MG63 (cell line): ENCODE measurements at places on chromosomes 5 and 9. TPM values are rescaled to one million over a fixed set of nuclear protein-coding genes. Genes with fewer than 3 reads are reported as not detected.

DNA sequence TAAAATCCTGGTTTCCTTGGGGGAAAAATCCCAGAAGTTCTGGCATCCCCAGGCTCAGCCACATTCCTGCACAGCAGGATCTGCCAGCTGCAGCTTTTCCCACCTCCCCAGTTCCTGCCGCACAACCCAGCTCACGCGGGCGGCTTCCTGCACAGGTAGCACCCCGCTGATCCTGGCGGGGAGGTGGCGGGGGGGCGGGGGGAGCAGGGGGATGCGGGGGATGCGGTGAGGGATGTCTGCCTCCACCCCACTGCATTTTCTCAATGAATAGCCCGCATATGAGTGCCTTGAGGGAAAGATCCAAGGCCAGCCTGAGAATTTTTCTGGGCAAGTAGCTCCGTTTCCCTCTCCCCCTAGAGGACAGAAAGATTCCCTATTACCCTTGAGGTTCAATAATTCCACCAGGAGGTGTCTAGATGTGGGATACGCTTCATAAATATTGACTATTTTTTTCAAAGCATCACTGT lies 21.1 kb downstream of the GFPT2 start:
- DNase-seq = peak; percentile 57

DNA sequence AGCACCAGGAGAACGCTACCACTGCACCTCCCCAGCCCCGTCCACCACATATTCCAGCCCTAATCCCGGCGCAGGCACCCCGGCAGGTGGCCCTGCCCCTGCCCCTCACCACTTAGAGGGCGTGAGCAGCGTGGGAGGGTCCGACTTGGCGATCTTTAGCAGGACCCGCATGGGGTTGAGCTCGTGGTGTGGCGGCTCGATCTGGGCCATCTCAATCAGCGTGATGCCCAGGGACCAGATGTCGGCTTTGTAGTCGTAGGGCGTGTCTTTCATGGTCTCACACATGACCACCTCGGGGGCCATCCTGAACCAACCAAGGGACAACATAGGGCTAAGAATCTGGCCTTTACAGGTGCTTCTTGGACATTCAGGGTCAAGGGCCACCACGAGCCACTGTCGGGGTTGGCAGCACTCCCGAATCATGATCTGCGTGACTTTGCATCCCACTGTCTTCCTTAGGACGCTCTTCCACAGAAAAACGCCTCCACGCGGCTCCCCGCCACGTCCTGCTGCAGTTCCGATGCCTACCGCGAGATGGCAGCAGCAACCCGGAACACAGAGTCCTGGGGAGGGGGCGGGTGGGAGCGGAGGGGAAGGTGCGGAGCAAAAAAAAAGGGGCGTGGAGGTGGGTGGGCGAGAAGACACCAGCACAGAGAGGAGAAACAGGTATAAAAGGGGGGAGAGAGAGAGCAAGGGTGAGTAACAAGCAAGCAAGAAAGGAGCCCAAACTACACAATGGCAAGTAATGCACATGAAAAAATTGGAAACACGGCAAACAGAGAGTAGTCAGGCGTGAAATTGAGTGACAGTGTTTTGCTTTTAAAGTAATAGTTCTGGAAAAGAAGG lies 81.3 kb downstream of the STK10 start:
- DNase-seq = peak; percentile 50

DNA sequence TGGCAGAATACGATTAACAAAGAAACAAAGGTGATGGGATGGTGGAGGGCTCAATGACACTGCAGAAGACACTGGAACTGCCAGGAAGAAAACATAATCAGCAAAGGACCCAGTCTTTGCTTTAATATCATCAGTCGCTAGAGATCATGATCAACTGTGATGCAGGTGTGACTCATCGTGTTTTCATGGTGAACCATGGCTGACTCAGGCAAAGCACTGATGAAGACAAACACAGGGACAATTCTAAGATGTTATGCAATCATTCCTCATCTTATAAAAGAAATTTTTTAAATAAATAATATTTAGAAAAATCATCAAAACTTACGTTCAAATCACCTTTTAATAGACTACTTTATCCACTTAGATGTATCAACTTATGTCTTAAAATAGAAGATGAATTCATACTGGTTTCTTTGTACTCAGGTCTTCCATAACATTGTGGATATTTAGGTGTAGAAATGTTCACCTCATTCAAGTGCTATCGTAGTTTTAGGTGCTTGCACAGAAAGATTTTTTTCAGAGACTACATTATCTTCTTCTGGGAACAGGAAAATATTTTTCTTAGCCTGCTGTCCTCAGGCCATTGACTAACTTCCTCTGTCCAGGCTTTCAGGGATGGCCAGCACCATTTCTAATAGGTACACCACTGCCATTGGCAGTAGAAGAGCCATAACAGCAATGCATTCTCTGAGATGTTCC lies 673.4 kb upstream of the MEF2C start:
- peak; percentile 84 for DNase-seq

- peak; percentile 4 for DNase-seq
Observed at GRCh38 chr9:68851657-68852056, 146.6 kb downstream of the PIP5K1B start.

DNA sequence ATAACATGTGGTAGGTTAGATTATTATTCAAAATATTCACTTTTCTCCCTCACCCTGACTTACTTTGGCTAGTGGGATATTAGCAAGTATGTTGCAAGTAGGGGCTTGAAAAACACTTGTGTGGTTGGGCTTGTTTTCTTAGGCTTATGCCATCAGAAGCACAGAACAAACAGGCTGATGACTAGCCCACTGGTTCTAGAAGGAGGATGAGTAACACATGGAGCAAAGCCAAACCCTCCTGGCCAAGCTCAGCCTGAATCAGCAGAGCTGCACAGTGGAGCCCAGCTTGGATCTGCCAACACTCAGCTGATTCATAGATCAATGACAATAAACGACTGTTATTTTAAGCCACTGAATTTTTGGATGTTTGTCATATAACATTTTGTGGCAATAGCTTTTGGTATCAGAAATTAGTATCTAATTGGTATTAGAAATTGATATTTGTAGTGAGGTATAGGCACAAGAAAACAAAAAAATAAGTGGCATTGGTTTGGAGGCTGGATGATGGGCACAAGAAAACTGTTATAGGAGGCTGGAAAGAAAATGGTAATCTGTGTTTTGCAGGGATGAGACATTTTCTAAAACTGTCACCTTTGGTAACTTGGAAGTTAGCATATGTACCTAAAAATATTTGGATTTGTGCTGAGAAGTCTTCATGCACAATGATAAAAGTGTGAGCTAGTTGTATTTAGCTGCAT lies 46.1 kb upstream of the ZBED3 start:
- peak; percentile 97 for DNase-seq

The COL27A1 gene
- 1.1 and 1.3 TPM in 2 replicates for total RNA-seq

GRCh38 chr9:121861501-121862180 lies 210.2 kb downstream of the DAB2IP start:
- DNase-seq = no peak

DNA sequence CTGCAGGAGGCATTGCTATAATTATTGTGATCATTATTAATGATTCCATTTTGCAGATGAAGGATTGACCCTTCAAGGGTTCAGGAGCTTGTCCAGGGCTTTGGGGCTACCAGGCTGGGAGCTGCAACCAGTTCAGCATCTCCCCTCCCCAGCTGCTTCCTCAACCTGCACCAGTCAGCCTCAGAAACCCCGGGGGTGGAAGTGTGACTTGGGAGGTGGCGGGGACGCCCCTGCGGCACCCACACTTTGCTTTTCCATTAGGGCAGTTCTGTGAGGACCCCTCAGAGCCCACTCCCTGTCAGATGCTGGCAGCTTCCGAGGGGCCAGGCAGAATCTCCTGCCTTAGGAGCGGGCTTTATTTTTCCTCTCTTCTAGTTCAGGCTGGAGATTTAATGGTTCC lies 85.6 kb downstream of the OLFM1 start:
- DNase-seq = no peak

GRCh38 chr5:119452060-119452372 lies 281 bp upstream of the HSD17B4 start:
- DNase-seq = no peak

DNA sequence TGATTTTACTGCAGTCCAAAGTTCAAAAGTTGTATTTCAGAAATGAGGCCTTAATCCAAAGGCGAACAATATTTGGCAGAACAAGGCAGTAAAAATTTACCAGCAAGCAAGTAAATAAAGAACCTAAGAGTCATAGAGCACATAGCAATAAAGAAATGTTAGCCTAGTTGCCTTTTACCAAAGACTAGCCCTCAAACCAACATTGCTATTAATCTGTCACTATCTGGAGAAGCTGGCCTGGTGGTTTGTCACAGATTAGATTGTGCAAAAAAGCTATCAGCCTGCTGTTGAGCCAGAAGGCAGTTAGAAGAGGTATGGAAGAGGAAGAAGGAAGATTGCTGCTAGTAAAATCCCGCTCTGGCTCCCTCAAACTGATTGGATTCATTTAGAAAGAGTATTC lies 304.7 kb upstream of the KLF4 start:
- DNase-seq = no peak

- no peak for DNase-seq
Observed at GRCh38 chr5:127001621-127002296, 28.6 kb downstream of the MARCHF3 start.

The LHX3 gene
- total RNA-seq = not detected in 2 replicates

The SOX30 gene
- not detected in 2 replicates for total RNA-seq

DNA sequence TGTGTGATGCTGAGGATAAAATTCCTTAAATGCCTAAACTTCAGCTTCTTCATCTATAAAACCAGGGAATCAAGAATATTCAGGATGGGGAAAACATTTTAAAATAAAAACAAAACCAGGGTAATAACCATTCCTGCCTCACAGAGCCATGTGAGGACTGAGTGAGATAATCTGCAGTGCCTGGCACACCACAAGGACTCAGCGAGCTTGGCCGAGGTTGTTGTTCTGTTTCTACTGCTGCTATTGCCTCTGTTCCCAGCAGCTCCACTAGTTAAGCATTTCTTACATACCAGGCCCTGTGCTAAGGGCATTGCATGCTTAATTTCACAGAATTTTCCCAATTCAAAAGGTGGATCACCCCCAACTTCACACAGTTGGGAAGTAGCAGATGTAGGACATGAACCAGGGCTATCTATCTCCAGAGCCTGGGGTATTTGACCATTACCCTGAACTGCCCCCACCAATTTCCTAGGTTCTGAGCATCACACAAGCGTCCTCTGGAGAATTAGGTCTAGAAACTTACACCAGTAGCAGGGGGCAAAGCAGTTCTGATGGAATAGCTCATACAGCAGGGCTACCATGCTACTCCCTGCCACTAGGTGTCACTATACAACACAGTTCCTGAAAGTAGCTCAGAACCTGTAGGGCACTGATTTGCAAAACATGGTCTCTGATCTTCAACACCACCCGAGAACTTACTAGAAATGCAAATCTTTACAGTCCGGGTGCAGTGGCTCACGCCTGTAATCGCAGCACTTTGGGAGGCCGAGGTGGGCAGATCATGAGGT lies 74.3 kb downstream of the LRSAM1 start:
- DNase-seq = no peak

- no peak for DNase-seq
Observed at GRCh38 chr9:6121707-6122106, 93.9 kb upstream of the IL33 start.

- DNase-seq = no peak
Observed at GRCh38 chr9:29389421-29389820, 1816.1 kb upstream of the C9orf72 start.

DNA sequence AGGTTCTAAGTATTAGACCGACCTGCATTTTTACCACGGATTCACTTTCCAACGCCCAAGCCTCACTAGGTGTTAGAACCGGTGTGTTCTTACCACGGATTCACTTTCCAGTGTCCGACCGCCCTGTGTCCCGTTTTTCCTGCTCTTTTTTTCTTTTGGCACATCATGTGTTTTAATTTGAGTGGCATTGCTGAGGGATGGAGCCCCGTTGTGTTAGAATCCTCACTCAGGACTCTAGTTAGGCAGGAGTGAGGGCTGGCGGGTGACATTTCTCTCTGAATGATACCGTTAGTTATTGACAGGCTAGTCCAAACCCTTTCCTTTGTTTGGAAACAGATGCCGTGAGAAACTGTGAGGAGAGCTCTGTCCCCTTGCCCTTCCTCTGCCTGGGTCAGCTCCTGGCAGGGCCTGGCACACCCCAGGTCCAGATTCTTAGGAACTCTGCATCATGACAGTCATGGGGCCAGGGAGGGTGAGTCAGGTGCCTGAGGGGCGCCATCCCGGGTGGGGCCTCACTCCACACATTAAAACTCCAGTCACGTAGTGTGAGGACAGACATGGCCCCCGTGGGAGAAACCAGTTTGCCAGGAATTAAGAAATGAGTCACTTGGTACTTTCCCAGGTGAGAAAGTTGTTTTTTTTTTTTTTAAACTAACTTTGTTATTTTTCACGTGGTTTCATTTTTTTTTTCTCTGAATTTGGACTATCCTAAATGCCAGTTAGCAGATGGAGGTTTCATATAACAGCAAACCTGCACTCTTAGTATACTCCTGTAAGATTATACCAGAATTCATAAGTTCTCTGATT lies 15.8 kb downstream of the EXOC3 start:
- DNase-seq = peak; percentile 81

DNA sequence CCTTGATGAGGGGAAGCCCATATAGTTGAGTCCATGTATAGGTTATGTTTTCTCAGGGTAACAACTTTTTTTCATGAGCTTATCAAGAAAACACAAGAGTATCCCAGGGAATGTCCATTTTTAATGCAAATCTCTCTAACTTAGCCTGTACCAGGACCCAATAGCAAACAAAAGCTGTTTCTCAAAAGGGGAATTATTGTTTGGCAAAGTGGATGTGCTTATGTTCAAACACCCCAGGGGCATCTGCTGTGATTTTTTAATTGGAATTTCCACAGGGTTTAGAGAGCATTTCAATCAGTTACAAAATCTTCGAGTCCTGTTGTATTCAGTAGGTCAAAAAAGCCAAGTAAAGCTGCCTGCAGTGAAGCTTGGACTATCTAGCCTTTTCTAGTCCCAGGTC lies 33.4 kb upstream of the CSNK1G3 start:
- DNase-seq = no peak

DNA sequence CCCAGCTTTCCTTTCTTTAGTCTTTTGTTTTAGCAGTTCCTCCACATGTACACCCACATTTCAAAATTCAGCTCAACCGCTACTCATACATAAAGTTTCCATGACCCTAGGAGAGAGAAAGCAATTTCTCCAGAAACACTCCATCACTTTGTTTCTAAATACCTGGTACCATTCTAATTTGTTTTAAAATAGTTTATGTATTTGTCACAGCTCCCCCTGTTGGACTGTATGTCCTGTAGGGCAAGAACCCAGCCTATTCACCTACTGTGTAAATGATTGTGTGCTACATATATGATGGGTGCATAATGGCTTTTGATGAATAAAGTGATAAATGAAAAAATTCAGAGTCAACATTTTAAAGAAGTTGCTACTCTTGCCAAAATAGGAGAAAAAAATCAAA lies 139.1 kb downstream of the COX7C start:
- DNase-seq = no peak

DNA sequence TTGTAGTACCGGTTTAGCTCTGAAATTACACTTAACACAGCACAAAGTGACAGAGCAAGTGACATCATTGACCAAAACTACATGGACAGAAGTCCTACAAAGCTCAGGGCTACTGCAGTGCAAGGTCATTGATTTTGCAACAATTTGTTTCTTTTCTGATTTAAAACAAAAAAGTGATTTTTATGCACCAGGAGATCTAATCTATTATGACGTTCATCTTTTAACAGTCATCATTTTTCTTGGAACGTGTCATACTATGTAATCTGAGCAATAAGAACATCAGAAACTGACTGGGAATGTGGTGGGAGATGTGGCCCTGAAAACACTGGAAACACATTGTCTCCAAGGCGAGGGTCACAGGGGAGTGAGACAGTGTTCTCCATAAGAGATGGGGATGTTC lies 17.4 kb upstream of the ZFAND5 start:
- no peak for DNase-seq

- no peak for DNase-seq
Observed at GRCh38 chr5:131685516-131686171, 50.6 kb upstream of the RAPGEF6 start.

The SEMA5A gene
- total RNA-seq = 22.3 and 27.9 TPM in 2 replicates
